Glutamatergic neuron (in vitro differentiated cells): ENCODE measurements at places on chromosomes 7 and 10. TPM values are rescaled to one million over a fixed set of nuclear protein-coding genes. Genes with fewer than 3 reads are reported as not detected.
A peak's percentile ranks its signal among the peaks of the same experiment; 100 is the strongest.

- DNase-seq: peak; percentile 29
These were observed 1.0 kb upstream of the KNDC1 start for GRCh38 chr10:133158756-133159610.

DNA sequence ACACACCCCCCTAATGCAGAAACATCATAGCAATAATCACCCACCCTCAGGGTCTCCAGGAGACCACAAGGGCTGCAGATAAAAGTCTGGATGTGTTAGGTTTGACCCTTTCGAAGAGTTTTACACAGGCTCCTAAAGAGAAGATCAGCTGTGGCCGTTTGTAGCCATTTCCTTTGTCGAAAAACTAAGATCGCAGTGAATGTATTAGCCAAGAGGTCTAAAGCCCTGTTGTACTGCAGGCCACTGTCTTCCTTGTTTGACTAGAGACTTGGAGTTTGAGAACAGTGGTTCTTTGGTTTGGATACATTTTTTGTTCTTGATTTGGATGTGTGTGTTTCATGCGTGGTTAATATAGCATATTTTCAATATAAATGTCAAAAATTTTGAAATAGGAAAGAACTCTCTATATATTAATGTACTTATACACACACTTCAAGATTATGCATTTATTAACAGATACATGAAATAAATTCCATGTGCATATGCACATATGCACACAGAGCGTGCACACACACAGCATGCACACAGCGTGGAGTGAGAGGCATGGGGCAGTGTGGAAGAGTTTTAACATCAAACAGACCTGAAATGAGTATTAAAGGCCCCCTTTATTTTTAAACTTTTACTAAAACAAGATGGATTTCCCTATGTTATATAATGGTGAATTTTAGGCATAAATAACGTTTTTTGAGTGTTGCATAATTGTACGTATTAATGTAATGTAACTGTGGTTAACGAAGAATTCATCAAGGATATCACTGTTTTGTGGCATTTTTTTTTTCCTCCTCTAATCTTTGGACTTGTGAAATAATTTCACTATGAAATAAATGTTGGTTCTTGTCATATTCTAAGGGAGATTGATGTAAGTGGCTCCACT lies 2.2 kb downstream of the IKZF1 start:
- DNase-seq: no peak

GRCh38 chr7:140262242-140262903 lies 85.6 kb upstream of the KDM7A start:
- no peak for DNase-seq

DNA sequence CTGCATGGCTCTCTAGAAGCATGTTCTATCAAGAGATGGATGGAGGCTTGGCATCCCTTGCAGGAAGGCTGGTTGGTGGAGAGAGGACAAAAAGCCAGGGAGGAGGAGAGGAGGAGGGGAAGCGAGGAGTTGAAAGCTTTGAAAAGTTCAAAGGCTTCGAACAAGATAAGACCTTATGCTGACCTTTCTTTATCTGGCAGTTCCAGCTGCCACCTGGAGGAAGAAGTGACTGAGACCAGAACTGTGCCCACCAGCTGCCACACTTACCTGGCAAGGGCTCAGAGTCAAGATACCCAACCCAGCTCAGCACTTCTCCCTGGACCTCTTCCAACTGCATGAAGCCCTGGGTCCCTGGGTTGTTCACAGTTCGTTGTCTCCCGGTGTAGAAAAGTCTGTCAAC lies 14.8 kb downstream of the CCL24 start:
- DNase-seq: no peak

DNA sequence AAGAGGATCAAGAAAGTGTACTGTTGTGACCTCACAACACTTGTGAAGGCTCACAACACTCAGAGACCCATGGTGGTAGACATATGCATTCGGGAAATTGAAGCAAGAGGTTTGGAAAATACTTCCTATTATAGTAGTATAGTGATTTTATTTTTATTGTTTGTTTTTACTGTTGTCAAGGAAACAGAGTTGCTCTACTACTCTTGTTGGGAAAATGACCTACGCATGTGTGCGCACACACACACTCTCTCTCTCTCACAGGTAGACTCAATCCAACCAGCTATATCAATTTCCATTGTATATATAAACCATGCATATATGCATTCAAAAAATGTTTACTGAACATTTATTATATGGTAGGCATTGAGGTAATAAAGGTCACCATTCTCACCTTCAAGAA lies 63.7 kb upstream of the PRR15 start:
- DNase-seq: no peak

- no peak for DNase-seq
These were observed 1.5 kb downstream of the AQP1 start for GRCh38 chr7:30912986-30913811.

SPDYE1 gene
- not detected for total RNA-seq
